Stimulated activated CD4-positive, alpha-beta T cell treated with anti-CD3 and anti-CD28 coated beads, Interleukin-2, amount 100 ng/mL, for 24 hours (primary cell): ENCODE measurements at places on chromosomes 2 and 18.
A peak's percentile ranks its signal among the peaks of the same experiment; 100 is the strongest.

DNA sequence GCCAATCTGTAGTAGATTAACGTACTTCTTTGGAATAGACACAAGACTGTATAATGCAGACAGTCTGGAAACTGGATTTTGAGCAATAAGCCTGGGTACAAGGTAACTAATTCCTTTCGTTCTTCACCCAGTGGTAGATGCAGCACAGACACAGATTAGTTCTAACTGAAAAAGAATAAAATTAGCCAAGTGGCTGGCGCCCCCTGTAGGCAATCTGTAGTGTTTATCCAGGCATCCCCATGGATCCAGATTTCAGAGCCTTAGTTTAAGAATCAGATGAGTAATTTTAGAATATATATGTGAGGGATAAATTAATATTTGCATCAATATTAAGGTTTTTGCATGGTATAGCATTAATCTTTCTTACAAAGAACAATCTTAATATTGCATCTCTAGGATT lies 563.9 kb downstream of the DCC start:
- no peak for DNase-seq

DNA sequence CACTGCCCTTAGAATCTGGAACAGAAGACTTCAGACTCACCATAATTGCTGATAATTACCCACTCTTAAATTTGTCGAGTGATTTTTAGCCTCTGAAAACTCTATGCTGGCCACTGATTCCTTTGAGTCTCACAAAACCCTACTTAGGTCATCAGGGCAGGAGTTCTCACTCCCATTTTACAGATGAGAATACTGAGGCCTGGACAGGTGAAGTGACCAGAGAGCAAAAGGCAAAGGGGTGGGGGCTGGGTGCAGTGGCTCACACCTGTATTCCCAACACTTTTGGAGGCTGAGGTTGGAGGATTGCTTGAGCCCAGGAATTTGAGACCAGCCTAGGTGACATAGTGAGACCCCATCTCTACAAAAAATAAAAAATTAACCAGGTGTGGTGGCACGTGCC lies 34.8 kb upstream of the SLC35F6 start:
- no peak for DNase-seq

DNA sequence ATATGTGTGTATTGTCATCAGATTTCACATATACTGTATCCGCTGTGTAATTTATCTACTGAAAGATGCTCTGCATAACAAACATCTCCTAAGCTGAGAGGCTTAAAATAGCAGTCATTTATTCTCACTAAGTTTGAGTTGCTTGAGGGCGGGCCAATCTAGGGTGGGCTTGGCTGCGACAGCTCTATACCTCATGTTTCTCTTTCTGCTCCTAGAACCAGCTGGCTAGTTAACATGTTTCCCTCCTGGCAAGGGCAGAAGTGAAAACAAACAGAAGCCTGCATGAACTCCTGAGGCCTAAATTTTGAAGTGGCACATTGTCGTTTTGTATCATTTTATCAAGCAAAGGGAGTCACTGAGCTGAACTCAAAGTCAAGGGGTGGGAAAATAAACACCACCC lies 585.0 kb upstream of the VRK2 start:
- no peak for DNase-seq

DNA sequence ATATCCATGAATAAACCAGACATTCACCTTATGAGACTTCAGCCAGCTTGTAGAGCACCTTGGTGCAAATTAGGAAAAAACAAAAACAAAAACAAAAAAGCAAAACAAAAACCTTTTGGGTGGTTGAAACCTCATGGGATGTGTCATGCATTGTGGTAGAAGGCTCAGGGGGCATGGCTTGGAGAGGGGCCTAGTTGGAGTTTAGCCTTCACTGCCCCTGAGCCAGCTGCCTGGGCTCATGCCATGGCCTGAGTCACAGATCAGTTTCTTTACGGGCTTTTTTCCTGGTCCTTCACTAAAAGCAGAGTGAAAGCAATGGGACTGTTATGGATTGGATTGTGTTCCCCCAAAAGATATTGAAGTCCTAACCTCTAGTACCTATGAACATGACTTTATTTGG lies 22.0 kb upstream of the DAPL1 start:
- DNase-seq, result no peak

- DNase-seq, result peak; percentile 42
Observed at GRCh38 chr2:157245846-157246764, 11.4 kb upstream of the GALNT5 start.

- DNase-seq, result peak; percentile 55
Observed at GRCh38 chr18:58135701-58136331, 91.8 kb downstream of the NEDD4L start.

GRCh38 chr2:27810455-27810854 lies 38.9 kb downstream of the MRPL33 start:
- DNase-seq, result no peak

DNA sequence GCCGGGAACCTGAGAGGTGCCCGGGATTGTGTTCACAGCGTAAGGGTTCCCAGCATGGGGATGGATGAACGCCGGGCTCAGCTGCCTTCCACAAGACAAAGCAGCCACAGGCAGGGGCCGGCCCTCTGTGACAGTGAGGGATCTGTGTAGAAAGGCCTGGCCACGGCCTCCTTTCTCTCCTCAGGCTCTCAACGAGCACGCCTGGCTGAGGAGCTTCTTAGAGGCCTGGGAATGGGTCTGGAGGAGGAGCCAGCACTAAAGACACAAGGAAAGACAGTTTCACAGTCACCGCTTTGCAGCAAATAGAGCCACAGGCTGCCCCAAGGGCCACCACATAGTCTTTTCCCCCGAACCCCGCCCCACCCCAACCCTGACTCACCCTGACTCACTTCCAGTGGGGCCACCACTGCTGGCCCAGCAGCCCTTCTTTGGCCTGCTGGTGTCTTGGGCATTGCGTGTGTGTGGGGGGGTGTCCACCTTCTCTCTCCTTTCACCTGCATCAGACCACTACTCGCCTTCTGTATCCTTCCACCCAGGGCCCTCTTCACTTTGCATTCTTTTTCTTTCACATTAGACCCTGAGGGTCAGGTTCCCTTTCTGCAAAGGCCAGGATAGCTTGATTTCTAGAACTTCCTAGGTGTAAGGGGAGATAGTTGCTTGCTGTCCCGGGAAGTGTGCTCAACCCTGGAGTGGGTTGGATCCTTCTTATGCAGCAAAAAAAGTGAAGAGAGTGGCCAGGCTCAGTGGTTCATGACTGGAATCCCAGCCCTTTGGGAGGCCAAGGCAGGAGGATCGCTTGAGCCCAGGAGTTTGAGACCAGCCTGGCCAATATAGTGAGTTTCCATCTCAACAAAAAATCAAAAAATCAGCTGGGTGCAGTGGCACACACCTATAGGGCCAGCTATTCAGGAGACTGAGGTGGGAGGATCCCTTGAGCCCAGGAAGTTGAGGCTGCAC lies 19.3 kb upstream of the HPCAL1 start:
- peak; percentile 13 for DNase-seq

DNA sequence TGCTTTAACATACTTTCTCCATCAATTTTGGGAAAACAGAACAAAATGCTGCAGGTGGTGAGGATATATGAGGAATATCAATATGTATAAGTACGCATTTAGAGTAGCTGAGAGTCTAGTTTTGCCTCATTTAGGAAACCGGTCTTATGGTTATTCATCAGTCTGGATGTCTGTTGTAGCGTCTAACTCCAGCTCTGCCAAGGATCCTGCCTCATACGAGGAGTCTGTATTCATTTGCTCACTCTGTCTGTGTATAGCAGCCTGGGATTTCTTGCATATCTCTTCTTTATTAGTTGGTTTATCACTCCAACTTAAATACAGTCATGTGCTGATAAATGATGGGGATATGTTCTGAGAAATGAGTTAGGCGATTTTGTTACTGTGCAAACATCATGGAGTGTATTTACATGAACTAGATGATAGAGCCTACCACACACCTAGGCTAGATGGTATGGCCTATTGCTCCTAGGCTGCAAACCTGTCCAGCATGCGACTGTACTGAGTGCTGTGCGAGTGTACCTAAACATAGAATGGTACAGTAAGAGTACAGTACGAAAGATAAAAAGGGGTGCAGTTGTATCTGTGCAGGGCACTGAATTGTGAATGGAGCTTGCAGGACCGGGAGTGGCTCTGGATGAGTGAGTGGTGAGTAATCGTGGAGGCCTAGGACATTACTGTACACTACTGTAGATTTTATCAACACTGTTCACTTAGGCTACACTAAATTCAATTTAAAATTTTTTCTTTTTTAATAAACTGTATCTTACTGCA lies 148.1 kb downstream of the ZNF407 start:
- DNase-seq, result no peak
